T-cell (primary cell): ENCODE measurements at places on chromosomes 4 and X. TPM values are rescaled to one million over a fixed set of nuclear protein-coding genes. Genes with fewer than 3 reads are reported as not detected.
A peak's percentile ranks its signal among the peaks of the same experiment; 100 is the strongest.

DNA sequence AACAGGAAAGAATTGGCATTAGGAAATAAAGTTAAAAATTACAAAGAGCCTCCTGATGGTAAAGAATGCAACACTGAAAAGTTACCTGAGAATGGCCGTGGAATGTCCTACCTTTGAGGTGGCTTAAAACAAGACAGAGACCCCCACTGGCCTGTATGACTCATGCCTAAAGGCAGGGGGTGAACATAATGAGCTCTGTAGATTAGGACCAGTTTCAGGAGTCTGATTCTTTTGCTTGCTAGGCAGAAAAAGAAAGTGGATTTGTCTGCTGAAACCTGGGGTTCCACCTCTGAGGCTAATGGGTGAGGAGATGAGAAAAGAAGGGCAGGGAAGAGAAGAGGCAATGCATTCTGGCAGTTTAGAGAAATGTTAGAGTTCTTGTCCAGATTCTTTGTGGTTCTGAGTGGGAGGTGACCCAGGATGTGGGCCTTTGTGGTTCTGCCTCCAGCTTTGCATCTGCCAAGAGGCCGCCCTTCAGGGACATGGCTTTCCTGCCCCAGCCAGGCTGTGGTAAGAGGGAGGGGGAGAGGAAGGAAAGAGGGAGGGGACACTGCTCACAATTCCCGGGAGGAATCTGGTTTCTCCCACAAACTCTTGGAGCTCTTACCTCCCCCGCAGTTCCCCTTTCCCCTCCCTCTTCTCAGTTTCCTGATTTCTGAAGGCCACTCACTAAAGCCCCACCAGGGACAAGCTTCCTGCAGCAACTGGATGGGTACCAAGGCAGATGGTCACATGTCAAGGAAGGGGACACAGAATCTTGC lies 109.6 kb downstream of the EFNB1 start:
- no peak for DNase-seq

DNA sequence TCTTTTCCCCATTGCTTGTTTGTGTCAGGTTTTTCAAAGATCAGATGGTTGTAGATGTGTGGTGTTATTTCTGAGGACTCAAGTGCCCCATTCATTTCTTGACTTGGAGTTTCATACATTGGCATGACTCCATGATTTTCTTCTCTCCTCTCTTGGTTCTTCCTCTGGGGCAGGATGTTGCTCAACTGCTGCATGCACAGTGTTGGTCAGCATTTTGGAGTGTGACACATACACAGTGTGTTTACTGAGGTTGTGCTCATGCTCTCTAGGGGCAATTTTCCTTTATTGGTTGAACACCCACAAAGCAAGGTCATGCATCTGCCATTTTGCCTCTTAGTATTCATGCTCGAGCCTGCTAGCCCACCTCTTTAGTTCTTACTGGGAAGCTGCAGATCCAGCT lies 1993.8 kb downstream of the ARAP2 start:
- no peak for DNase-seq

- no peak for DNase-seq
Measured at GRCh38 chr4:158371158-158371557, 150.5 kb upstream of the RXFP1 start.

GRCh38 chrX:747176-747575 lies 116.6 kb downstream of the SHOX start:
- DNase-seq, result no peak

DNA sequence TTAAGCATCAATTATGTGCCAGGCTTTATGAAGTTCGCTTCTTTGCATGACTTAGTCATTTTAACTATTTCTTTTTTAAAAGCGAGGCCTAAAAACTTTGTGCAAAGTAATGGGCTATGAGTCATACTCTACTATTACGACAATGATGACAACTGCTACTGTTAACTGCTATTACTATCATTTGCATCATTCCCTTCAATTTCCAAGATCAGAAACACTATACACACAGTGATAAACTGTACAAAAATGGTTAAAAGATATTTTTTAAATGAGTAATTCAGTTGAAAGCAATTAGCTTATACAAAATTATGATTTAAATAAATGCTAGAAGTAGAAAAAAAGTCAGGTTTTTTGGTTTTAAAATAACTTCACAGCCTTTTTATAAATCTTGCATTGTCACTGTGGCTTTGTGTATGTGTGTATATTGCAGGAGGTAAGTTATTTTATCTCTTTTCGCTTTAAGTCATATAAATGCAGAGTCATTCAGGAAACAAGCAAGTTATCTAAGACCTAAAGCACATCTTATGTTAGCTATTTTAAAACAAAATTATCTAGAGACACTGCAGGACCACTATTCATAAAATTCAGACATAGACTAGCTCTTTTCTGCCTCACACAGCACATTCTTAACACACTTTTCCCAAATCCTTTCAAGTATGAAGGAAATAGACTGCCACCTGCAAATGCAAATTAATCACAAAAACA lies 18.5 kb upstream of the CXCL3 start:
- DNase-seq, result no peak

DNA sequence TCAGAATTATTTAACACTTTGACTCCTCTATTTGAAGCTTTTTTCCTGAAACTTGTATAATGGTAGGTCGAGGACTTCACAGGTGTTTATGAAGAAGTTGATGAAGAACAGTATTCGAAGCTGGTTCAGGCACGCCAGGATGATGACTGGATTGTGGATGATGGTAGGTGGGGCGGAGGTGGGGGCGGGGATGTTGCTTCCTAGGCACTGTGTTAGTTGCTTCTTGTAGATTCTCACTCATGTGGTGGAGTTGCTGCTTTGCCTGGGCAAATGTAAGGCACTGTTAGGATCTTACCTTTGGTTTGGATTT lies 9.4 kb downstream of the POLA1 start:
- DNase-seq, result no peak

DNA sequence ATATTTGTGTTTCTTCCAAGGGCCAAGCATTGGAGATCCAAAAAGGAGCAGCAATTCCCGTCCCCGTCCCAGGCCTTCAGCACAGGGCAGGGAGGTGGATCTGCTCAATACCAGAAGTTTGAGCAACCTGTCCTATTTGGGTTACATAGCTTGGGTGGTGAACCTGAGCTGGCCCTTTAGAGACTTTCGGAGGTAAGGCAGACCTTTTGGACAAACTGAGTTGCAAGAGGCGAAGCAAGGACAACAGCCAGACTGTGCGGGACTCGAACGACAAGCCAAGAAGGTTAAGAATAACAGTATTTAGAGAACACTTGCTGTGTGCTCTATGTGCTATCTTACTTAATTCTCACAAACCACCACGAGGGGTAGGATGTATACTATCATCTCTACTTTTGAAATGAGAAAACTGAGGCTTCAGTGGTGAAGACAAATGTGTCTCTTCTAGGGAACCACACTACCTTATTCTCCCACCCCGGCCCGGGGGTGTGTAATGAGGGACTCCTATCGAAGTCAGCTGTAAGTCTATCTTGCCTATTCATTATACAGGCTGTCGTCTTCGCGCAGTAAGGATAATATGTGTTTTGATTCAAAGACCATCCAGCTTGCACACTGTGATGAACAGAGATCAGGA lies 1.3 kb downstream of the NOP14 start:
- DNase-seq, result peak; percentile 21

- no peak for DNase-seq
Measured at GRCh38 chrX:150863191-150863590, 35.3 kb downstream of the CD99L2 start.

DNA sequence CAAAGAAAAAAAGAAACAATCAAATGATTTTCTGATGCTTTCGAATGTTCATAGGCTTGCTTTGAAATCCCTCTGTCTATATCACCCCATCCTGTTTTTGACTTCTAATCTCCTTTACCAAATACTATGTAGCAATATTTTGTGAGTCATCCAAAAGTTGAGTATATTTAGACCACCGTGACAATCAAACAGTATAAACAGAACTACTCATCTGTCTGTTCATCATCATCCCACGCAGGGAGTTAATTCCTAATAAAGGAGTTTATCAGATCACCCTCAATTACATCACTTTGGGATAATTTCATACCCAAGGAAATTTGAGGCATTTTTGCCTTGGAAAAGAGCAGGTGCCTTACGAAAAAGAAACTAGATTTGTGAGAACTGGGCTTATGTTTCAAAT lies 212.9 kb downstream of the CBR4 start:
- DNase-seq, result no peak

- no peak for DNase-seq
Measured at GRCh38 chrX:72604705-72605104, 32.1 kb upstream of the HDAC8 start.

DNA sequence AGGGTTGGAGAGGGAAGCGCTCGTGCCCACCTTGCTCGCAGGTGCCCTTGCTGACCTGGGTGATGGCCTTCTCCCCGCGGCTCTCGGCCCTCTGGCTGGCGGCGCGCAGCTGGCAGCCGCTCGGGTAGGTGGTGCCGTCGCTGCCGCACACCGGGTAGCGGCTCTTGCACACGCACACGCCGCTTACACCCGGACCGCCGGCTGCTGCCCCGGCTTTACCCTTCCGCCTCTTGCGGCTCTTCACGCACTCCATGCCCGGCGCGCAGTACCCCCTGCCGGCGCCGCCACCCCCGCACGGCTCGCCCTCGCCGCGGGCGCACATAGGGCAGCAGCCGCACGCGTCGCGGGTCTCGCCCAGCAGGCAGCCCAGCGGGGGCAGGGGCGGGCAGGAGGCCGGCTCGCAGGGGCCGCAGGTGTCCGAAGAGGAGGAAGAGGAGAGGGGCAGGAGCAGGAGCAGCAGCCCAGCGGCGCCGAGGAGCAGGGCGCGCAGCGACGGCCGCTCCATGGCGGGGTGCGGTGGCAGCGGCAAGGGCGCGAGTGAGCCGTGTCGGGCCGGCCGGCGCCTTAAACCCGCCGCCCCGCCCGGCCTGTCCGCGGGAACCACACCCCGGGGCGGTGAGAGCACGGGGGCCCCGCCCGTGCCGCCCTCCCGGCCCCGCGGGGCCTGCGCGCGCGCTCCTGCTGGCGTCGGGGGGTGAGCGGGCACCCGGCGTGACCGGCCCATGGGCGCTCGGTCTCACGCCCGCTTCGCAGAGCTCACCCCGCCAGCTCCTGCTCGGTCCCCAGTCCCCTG lies at the start of gene IGFBP7:
Gene IGFBP7, minus strand, starts transcription at position 539 of the 793 bp plus-strand sequence. Its CDS starts 34 bp downstream, at position 505.
- DNase-seq, result no peak

Gene PCDH7
- 0.07 TPM for total RNA-seq

Gene HPGDS
- 0.47 TPM for total RNA-seq

Gene LAMP2
- 21.5 TPM for total RNA-seq
